ENCODE measurements at places on chromosomes 7 and 10. TPM values are rescaled to one million over a fixed set of nuclear protein-coding genes. Genes with fewer than 3 reads are reported as not detected.

DNA sequence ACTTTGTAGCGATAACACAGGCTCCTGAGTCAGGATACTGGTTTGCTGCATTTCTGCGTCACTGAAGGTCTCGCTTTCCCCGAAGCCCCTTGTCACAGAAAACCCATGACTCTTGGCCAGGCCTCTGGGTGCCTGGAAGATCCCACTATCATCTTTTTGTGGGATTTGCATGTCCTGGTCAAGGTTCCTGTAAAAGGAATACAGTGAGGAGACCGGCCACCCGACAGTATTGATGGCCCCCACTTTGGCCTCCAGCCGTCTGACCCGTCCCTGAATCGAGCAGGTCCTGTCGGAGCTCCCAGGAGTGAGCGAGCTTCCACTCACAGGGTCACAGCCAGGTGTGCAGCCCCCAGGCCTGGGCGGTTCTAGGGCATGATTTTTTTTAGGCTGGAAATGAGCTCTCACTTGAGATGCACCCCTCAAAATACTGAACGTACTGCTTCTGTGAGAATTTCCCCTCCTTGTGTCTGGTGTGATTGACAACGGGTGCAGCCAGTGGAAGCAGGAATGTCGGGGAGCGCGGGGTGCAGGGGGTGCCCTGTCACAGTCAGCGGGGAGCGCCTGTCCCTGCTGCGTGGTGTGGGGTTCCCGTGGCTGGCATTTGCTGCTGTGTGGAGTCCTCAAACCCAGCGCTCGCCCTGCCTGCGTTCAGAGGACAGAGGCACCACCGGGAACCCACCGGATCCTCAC is 75.8 kb downstream of the DNAJB6 start:
- peaks cover 14% of the 10 kb centered on the region for H3K36me3 ChIP-seq
- DNase-seq = no peak
- no peak overlapping the region for H3K27ac ChIP-seq
- H3K4me3 ChIP-seq = no peak overlapping the region

- no peaks in the 10 kb centered on the region for H3K4me1 ChIP-seq
- no peak overlapping the region for H3K27ac ChIP-seq
- H3K4me3 ChIP-seq = no peak overlapping the region
- H3K36me3 ChIP-seq = no peaks in the 10 kb centered on the region
- no peak for DNase-seq
- no peaks in the 10 kb centered on the region for H3K27me3 ChIP-seq
These were observed 217.9 kb downstream of the SKAP2 start for GRCh38 chr7:26646336-26647048.

GRCh38 chr7:157429680-157430224 is 92.9 kb downstream of the DNAJB6 start:
- H3K27me3 ChIP-seq = no peaks in the 10 kb centered on the region
- no peaks in the 10 kb centered on the region for H3K4me1 ChIP-seq
- H3K36me3 ChIP-seq = no peaks in the 10 kb centered on the region
- peak; percentile 17 for DNase-seq

- H3K27me3 ChIP-seq = no peaks in the 10 kb centered on the region
- no peaks in the 10 kb centered on the region for H3K36me3 ChIP-seq
- H3K27ac ChIP-seq = no peak overlapping the region
- no peak overlapping the region for H3K4me3 ChIP-seq
These were observed 2.7 kb downstream of the HTR7 start for GRCh38 chr10:90855126-90855525.

Gene TAS2R39
- total RNA-seq = not detected

GRCh38 chr7:140146574-140146973 is 30.2 kb downstream of the KDM7A start:
- H3K4me1 ChIP-seq = no peaks in the 10 kb centered on the region
- no peaks in the 10 kb centered on the region for H3K36me3 ChIP-seq
- H3K4me3 ChIP-seq = no peak overlapping the region
- no peak for DNase-seq

- H3K4me1 ChIP-seq = no peaks in the 10 kb centered on the region
- no peaks in the 10 kb centered on the region for H3K36me3 ChIP-seq
- no peaks in the 10 kb centered on the region for H3K27me3 ChIP-seq
- DNase-seq = no peak
- H3K27ac ChIP-seq = no peak overlapping the region
These were observed 1.8 kb downstream of the GDF10 start for GRCh38 chr10:47301833-47302232.

DNA sequence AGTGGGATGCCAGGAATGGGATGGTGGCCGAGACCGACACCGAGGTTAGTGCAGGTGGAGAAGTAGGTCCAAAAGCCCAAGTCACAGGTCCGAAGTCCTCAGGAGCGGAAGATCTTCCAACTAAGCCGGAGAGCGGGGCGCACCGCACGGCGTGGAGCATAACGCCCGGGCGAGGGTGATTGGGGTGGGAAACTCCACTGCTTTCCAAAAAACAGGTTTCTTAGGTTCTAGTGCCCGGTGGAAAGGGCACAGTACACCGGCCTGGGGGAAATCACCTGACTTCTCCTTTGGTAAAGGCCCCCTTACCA is 11.4 kb upstream of the SPAG6 start:
- no peak overlapping the region for H3K27ac ChIP-seq
- H3K36me3 ChIP-seq = no peaks in the 10 kb centered on the region
- no peak overlapping the region for H3K4me3 ChIP-seq
- H3K27me3 ChIP-seq = no peaks in the 10 kb centered on the region
- DNase-seq = no peak
- H3K4me1 ChIP-seq = no peaks in the 10 kb centered on the region

Gene NCF1
- total RNA-seq = 7.0 TPM

GRCh38 chr7:100540073-100540723 is 1.2 kb downstream of the AGFG2 start:
- H3K27ac ChIP-seq = no peak overlapping the region
- no peaks in the 10 kb centered on the region for H3K27me3 ChIP-seq
- peak overlapping the region; percentile 41 for H3K4me3 ChIP-seq
- H3K4me1 ChIP-seq = peaks cover 6% of the 10 kb centered on the region

GRCh38 chr10:68602434-68602833 is 42.3 kb downstream of the TET1 start:
- H3K27me3 ChIP-seq = no peaks in the 10 kb centered on the region
- H3K4me1 ChIP-seq = no peaks in the 10 kb centered on the region
- no peak for DNase-seq
- no peaks in the 10 kb centered on the region for H3K36me3 ChIP-seq
- no peak overlapping the region for H3K27ac ChIP-seq
- H3K4me3 ChIP-seq = no peak overlapping the region

GRCh38 chr10:76298329-76298728 is 866.9 kb downstream of the LRMDA start:
- H3K27me3 ChIP-seq = no peaks in the 10 kb centered on the region
- H3K27ac ChIP-seq = no peak overlapping the region
- H3K4me1 ChIP-seq = peaks cover 2% of the 10 kb centered on the region
- no peaks in the 10 kb centered on the region for H3K36me3 ChIP-seq
- H3K4me3 ChIP-seq = no peak overlapping the region

Gene UTF1
- not detected for total RNA-seq

GRCh38 chr10:11810313-11810766 is 12.8 kb upstream of the PROSER2 start:
- H3K4me3 ChIP-seq = no peak overlapping the region
- H3K36me3 ChIP-seq = no peaks in the 10 kb centered on the region
- H3K27ac ChIP-seq = no peak overlapping the region

Gene CYTH3
- total RNA-seq = 60.5 TPM

DNA sequence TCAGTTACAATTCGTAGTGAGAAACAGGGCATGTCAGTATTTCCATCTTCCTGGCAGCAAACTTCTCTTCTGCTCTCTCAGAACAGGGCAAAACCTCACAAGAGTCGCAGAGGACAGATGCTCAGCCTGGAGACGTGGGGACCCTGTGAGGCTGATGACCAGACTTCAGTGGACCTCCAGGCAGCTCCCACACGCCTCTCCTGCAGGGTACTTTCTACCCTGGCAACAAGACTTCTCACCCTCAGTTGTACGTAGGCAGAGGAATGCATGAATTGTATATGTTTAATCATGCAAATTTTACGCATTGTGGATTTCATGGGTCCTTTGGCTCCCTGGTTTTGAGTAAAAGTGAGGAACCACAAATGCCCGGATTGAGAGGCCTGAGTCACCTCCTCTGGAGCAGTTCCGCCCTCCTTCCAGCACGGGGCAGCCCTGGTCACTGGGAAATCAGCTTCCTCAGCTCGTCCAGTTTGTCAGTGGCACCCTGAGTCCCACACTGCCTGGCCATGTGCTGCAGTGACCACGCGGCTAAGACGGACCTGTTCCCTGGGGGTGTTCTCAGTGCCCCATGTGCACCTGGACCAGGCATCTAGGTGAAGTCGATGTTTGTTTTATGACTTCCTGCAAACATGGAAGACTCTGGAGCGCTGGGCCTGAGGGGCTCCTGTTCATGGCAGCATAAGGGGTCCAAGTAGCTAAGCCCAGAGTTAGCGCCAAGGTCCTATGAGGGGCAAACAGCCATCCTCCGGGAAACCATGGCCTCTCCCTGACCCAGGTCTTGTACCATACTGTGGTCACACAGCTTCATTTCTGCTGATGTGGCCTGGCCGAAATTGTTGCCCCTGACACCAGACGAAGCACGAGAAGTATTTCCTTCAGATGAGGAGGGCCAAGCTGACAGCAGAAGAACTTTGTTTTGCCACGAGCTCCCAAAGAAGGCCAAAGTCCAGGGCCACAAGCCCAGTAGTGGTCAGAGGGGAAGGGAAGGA is 165.1 kb downstream of the TNS3 start:
- no peaks in the 10 kb centered on the region for H3K27me3 ChIP-seq
- no peaks in the 10 kb centered on the region for H3K4me1 ChIP-seq
- DNase-seq = no peak
- H3K36me3 ChIP-seq = no peaks in the 10 kb centered on the region
- peak overlapping the region; percentile 24 for H3K27ac ChIP-seq
- no peak overlapping the region for H3K4me3 ChIP-seq

Gene GRID2IP
- 0.39 TPM for total RNA-seq

GRCh38 chr10:75000748-75001321 is 110.6 kb upstream of the SAMD8 start:
- no peaks in the 10 kb centered on the region for H3K36me3 ChIP-seq
- no peak overlapping the region for H3K27ac ChIP-seq
- H3K4me3 ChIP-seq = no peak overlapping the region
- H3K4me1 ChIP-seq = no peaks in the 10 kb centered on the region
- no peak for DNase-seq

Gene ZNF727
- 6.3 TPM for total RNA-seq

Gene SPAM1
- not detected for total RNA-seq

GRCh38 chr10:6071181-6072175 is 9.3 kb upstream of the IL2RA start:
- H3K36me3 ChIP-seq = no peaks in the 10 kb centered on the region
- no peak for DNase-seq
- no peak overlapping the region for H3K27ac ChIP-seq
- no peaks in the 10 kb centered on the region for H3K4me1 ChIP-seq
- H3K4me3 ChIP-seq = no peak overlapping the region
- H3K27me3 ChIP-seq = no peaks in the 10 kb centered on the region

- no peaks in the 10 kb centered on the region for H3K4me1 ChIP-seq
- H3K36me3 ChIP-seq = no peaks in the 10 kb centered on the region
- H3K27ac ChIP-seq = no peak overlapping the region
These were observed 695.1 kb downstream of the TNS3 start for GRCh38 chr7:46886669-46887374.

- H3K4me3 ChIP-seq = no peak overlapping the region
- H3K4me1 ChIP-seq = no peaks in the 10 kb centered on the region
- no peaks in the 10 kb centered on the region for H3K36me3 ChIP-seq
These were observed 69.8 kb downstream of the LSMEM1 start for GRCh38 chr7:112550468-112551060.

GRCh38 chr7:142807855-142808460 is 37.2 kb downstream of the PRSS2 start:
- H3K36me3 ChIP-seq = no peaks in the 10 kb centered on the region
- no peak overlapping the region for H3K4me3 ChIP-seq

DNA sequence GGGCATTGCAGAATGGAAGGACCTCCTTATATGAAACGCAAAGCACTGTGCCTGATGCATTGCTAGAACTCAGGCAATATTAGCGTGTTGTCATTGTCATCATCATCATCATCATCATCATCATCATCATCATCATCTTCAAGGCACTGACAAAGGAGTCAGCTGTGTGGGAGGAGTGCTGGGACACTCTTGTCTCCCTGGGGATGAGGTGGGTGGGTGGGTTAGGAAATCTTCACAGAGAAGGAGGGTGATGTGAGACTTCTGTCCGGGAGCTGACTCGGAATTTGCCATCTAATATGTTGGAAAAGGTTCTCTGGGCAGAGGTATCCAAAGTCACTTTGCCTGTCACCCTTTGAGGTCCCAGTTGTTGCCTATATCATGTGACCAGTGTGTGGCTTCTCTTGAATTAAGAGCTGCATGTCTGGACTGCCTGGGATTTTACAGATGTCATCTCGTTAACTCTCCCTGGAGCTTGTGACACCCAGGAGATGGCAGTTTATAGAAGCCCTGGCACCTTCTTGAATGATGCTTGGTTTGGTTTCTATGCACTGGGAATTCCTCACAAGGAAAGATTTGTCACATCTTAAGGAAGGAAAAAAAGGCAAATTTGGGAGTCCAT is 7.1 kb downstream of the HTRA1 start:
- H3K27ac ChIP-seq = no peak overlapping the region
- no peaks in the 10 kb centered on the region for H3K36me3 ChIP-seq
- no peak for DNase-seq
- H3K4me3 ChIP-seq = no peak overlapping the region

- no peaks in the 10 kb centered on the region for H3K27me3 ChIP-seq
- no peaks in the 10 kb centered on the region for H3K36me3 ChIP-seq
- no peak overlapping the region for H3K27ac ChIP-seq
- H3K4me1 ChIP-seq = no peaks in the 10 kb centered on the region
These were observed 764.0 kb downstream of the XPNPEP1 start for GRCh38 chr10:109159351-109159750.

- peak; percentile 97 for DNase-seq
- no peak overlapping the region for H3K27ac ChIP-seq
- H3K4me1 ChIP-seq = no peaks in the 10 kb centered on the region
- peak overlapping the region; percentile 78 for H3K4me3 ChIP-seq
- H3K36me3 ChIP-seq = no peaks in the 10 kb centered on the region
- no peaks in the 10 kb centered on the region for H3K27me3 ChIP-seq
These were observed 78.1 kb downstream of the ZFAND4 start for GRCh38 chr10:45594276-45595157.

DNA sequence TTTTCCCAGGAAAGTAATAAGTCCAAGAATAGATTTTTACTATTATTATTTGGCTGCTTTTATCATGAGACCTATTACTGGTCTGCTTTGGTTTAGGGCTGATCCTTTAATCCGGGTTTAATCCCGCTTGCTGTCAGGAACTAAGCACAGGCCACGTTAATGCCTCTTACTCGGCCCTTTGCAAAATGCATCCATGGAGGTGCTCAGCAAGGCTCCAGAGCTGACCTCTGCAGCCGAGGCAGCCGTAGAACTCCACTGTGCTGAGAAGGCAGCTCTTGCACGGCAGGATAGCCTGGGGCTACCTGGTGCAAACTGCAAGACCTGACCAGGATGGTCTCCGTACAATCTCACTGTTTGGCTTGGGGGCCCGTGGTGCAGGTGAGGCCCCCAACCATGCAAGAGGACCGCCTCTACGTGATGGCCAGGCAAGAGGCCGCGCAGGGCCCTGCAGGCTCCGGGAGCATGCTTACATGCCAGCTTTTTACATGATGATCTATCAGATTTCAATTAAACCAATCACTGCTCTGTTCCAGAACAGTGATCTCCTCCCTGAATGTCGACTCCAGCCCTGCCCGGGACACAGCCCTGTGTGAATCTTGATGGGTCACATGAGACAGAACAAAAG is 10.4 kb upstream of the CALML3 start:
- no peaks in the 10 kb centered on the region for H3K27me3 ChIP-seq
- H3K36me3 ChIP-seq = no peaks in the 10 kb centered on the region
- peak; percentile 36 for DNase-seq
- H3K4me3 ChIP-seq = no peak overlapping the region
- H3K4me1 ChIP-seq = no peaks in the 10 kb centered on the region

- no peaks in the 10 kb centered on the region for H3K4me1 ChIP-seq
- peak overlapping the region; percentile 48 for H3K27ac ChIP-seq
- H3K4me3 ChIP-seq = no peak overlapping the region
- DNase-seq = no peak
- no peaks in the 10 kb centered on the region for H3K27me3 ChIP-seq
These were observed 141.9 kb downstream of the ADK start for GRCh38 chr10:74292871-74293427.
